Smooth muscle cell of the coronary artery (primary cell): ENCODE measurements at places on chromosomes 3 and 15. TPM values are rescaled to one million over a fixed set of nuclear protein-coding genes. Genes with fewer than 3 reads are reported as not detected.

The THAP10 gene
- 0.35 and 1.1 TPM in 2 replicates for total RNA-seq

The STRIT1 gene
- total RNA-seq: not detected in 2 replicates

The P2RY14 gene
- total RNA-seq: not detected in 2 replicates

The CEMIP gene
- 106 and 955 TPM in 2 replicates for total RNA-seq

The SAMMSON gene
- total RNA-seq: not detected in 2 replicates

The TCAIM gene
- total RNA-seq: 10.8 and 14.5 TPM in 2 replicates

The XYLB gene
- total RNA-seq: 2.3 and 10.2 TPM in 2 replicates

The LMOD3 gene
- total RNA-seq: not detected in 2 replicates

The CSTA gene
- total RNA-seq: 0.75 and 5.1 TPM in 2 replicates

The GADL1 gene
- 0.08 and 0.23 TPM in 2 replicates for total RNA-seq

The ZDHHC23 gene
- 0.70 and 2.0 TPM in 2 replicates for total RNA-seq

The OSTN gene
- 3.5 TPM in 1 of 2 replicates, not detected in the other for total RNA-seq

The AP3B2 gene
- under 0.01 and 1.1 TPM in 2 replicates for total RNA-seq

The NOX5 gene
- 0.08 and 0.12 TPM in 2 replicates for total RNA-seq

The ABHD2 gene
- total RNA-seq: 30.6 and 71.5 TPM in 2 replicates

The GHSR gene
- total RNA-seq: not detected in 2 replicates

The IGDCC3 gene
- total RNA-seq: not detected in 2 replicates

The KY gene
- 1.9 and 2.9 TPM in 2 replicates for total RNA-seq

The AGBL1 gene
- total RNA-seq: not detected in 2 replicates

The FEZF2 gene
- total RNA-seq: not detected in 2 replicates

The ZIC1 gene
- 1.6 TPM in 1 of 2 replicates, not detected in the other for total RNA-seq

The PLCD1 gene
- total RNA-seq: 38.8 and 39.2 TPM in 2 replicates

The CYP8B1 gene
- not detected in 2 replicates for total RNA-seq

The PLSCR4 gene
- total RNA-seq: 37.4 and 52.2 TPM in 2 replicates

The GP5 gene
- 0.83 TPM in 1 of 2 replicates, not detected in the other for total RNA-seq

The RPSA gene
- total RNA-seq: 794 and 1,937 TPM in 2 replicates

The ST3GAL6 gene
- 3.0 and 6.0 TPM in 2 replicates for total RNA-seq

The PLCH1 gene
- under 0.01 TPM in 1 of 2 replicates, not detected in the other for total RNA-seq

The GRM7 gene
- total RNA-seq: not detected in 2 replicates

The FAM81A gene
- total RNA-seq: 0.35 TPM in 1 of 2 replicates, not detected in the other

The ZNF80 gene
- total RNA-seq: not detected in 2 replicates

The CYP1A1 gene
- 0.45 TPM in 1 of 2 replicates, not detected in the other for total RNA-seq

The ITPKA gene
- total RNA-seq: 0.60 and 1.3 TPM in 2 replicates

The CLDN16 gene
- total RNA-seq: under 0.01 TPM in 1 of 2 replicates, not detected in the other

The ISLR gene
- total RNA-seq: 44.8 and 87.3 TPM in 2 replicates

The LHFPL4 gene
- 0.12 TPM in 1 of 2 replicates, not detected in the other for total RNA-seq

The ARPP19 gene
- 43.6 and 56.2 TPM in 2 replicates for total RNA-seq

The LRRC2 gene
- 2.0 and 4.7 TPM in 2 replicates for total RNA-seq

The SEMA3G gene
- total RNA-seq: 0.90 TPM in 1 of 2 replicates, not detected in the other

The SNX22 gene
- 0.23 and 0.47 TPM in 2 replicates for total RNA-seq

The DOCK3 gene
- 0.12 and 0.15 TPM in 2 replicates for total RNA-seq

The PATL2 gene
- 0.08 and 0.82 TPM in 2 replicates for total RNA-seq

The ROPN1 gene
- not detected in 2 replicates for total RNA-seq

The ARGFX gene
- not detected in 2 replicates for total RNA-seq

The TGM5 gene
- total RNA-seq: not detected in 2 replicates

The RAD51 gene
- 0.70 and 3.2 TPM in 2 replicates for total RNA-seq

The RARRES1 gene
- 2.9 and 9.0 TPM in 2 replicates for total RNA-seq

The GABRR3 gene
- total RNA-seq: not detected in 2 replicates

The SMCO1 gene
- not detected in 2 replicates for total RNA-seq

The ANKRD63 gene
- not detected in 2 replicates for total RNA-seq

The TEX9 gene
- 2.0 and 4.1 TPM in 2 replicates for total RNA-seq

The LEKR1 gene
- total RNA-seq: 0.38 and 0.47 TPM in 2 replicates
